ENCODE measurements at places on chromosomes 3 and 15.

DNA sequence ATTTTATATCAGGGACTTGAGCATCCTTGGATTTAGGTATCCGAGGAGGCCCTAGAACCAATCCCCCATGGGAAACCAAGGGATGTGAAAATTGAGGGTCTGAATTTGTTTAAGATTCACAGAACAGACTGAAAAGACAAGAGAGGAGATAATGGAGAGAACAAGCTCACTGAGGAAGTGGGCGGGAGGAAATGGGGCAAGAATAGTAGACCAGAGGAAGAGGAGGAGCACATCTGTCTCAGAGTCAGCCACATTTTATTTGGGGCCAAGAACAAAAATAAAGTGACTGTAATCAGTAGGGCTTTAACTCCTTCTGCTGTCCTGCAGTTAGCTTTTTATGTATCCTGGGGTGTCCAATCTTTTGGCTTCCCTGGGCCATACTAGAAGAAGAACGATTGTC is 63.8 kb downstream of the BLM start:
- DNase-seq = no peak

GRCh38 chr15:60218256-60218655 is 179.5 kb downstream of the ANXA2 start:
- no peak for DNase-seq

- DNase-seq = peak; percentile 93
Observed at GRCh38 chr15:64162869-64163658, at the start of gene PPIB. Gene PPIB, minus strand, starts transcription at chr15:64163022. Its CDS starts 36 bp downstream, at chr15:64162986.

GRCh38 chr3:13063225-13063624 is 10.0 kb downstream of the IQSEC1 start:
- DNase-seq = no peak

DNA sequence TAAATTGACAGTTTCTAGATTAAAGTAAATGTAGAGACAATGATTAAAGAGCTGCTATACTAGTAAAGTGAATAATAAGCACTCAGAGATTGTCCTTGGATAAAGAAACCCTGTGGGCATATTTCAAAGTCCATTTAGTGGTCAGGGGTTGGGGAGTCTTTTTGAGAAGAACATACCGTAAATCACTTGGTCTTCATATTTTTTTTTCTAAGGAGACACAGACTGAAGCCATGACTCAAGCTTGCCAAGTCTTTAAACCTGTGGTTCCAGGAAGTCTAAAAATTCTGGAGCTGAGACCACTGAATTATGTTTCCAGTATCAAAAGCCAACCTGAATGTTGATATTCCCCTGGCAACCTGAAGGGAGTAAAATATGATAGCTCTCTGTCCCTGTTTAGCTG is 171.0 kb downstream of the TPRG1 start:
- DNase-seq = no peak

Data from nephron progenitor cell (in vitro differentiated cells).